NCI-H1436 (cell line): ENCODE measurements at places on chromosomes 3 and 15.

- no peak for DNase-seq
Measured at GRCh38 chr3:172698631-172699030, 12.2 kb downstream of the NCEH1 start.

DNA sequence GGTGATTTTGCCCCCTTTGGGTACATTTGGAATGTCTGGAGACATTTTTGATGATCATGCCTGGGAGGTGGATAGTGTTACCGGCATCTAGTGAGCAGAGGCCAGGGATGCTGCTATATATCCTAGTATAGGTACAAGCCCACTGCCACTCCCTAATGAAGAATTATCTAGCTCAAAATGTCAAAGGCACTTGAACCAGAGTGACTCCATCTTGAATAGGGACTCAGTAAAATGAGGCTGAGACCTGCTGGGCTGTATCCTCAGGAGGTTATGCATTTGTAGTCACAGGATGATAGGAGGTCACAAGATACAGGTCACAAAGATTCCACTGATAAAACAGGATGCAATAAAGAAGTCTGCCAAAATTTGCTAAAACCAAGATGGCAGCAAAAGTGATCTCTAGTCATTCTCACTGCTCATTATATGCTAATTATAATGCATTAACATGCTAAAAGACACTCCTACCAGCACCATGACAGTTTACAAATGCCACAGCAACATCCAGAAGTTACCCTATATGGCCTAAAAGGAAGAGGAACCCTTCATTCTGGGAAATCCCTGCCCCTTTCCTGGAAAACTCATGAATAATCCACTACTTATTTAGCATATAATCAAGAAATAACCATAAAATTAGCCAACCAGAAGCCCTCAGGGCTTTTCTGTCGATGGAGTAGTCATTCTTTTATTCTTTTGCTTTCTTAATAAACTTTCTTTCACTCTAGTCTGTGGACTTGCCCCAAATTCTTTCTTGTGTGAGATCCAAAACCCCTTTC, 40.0 kb upstream of the FAM3D start:
- DNase-seq: no peak

DNA sequence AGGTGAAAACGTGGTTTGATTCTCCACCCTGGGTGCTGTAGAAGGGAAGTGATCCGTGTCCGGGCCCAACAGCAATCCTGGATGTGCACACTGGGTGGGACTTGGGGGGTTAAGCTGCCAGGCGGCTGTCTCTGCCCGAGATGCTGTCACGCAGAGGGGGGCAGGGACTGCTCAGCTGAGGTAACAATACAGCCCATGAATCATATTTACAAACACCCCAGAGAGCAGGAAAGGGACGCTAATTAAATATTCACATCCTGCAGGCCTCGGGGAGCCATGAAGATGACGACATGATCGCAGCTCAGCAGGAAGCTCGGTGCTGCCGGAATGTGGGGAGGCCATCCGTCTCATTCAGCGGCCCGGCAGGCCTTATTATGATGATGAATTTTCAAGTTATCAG, 17.9 kb upstream of the CRABP1 start:
- peak; percentile 41 for DNase-seq

GRCh38 chr3:32495085-32495484, 7.6 kb downstream of the CMTM6 start:
- DNase-seq: no peak

- DNase-seq: no peak
Measured at GRCh38 chr3:122758877-122759560, 34.6 kb downstream of the HSPBAP1 start.

- no peak for DNase-seq
Measured at GRCh38 chr3:50624634-50625033, 7.7 kb downstream of the MAPKAPK3 start.

DNA sequence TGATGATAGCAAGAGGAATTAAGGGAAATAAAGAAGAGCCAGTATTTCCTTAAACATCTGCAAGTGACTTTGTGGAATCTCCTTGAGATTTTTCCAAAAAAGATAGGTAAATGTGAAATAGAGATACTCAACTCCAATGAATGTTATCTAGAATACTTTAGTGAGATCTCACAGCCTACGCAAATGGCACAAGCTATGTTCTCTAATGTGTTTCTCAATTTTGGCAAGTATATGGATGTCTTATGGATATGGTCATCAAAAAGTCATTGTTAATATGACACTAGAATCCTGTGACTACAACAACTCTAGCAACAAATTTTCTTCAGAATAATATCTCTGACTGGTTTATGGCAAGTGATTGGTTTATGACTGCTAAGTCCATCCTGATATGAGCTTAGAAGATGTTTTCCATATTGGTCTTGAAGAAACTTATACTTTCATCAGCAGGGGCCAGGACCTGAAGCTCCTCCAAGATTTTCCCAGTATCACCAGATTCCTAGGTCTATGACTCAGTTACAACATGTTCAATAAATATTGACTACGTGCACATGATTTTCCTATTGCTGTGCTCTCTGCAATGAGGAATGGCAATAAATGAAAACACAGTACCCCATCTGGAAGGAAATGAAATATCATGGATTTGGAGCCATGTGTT, 170.9 kb upstream of the THBS1 start:
- no peak for DNase-seq

GRCh38 chr15:78232951-78233350, 1.4 kb downstream of the ACSBG1 start:
- no peak for DNase-seq

- DNase-seq: no peak
Measured at GRCh38 chr3:180142041-180142440, 105.3 kb upstream of the PEX5L start.

DNA sequence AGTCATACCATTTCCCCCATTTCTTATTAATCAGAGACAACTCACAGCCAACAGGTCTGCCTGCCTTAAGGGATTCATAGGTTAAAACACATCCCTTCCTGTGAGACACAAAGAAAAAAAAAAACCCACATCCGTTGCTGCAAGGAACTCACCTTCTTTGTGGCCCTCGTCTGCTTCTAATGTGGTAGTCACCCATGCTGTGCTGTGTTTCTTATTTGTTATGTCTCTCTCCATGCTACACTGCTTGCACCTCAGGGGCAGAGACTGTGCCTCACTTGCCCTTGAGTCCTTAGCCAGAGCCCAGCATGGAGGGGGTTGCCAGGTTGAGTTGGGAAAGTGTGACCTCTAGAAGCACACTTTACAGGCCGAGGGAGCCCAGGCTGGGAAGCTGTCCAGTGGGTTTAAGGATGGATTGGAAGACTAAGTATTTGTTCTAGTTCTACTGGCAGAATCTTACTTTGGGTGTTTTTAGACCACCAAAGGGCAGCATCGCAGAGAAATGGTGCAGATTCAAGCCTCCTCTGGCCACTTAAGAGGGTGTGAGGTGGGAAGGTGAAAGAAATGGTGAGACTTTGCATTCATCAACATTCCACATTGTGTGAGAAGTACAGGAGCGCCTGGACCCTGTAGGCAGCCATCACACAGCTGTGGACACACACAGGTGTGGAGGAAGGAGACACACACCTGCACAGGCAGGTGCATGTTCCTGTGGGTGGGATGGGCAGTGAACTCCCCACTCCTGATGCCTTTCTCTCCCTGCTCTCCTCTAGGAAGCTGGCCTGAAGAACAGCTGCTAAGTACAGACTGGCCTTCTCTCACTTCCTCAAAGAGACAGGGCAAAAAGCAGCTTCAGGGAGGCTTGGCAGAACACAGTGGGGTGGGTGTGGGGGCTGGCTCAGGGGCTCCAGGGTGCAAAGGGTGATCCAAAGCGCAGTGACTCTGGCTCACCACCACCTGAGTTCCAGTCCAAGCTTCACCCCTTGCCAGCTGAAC, 48.8 kb downstream of the GLB1 start:
- no peak for DNase-seq
